Stimulated activated CD8-positive, alpha-beta memory T cell treated with anti-CD3 and anti-CD28 coated beads, Interleukin-7, amount 100 ng/mL, for 1 hour (primary cell): ENCODE measurements at places on chromosomes 2 and 18.

DNA sequence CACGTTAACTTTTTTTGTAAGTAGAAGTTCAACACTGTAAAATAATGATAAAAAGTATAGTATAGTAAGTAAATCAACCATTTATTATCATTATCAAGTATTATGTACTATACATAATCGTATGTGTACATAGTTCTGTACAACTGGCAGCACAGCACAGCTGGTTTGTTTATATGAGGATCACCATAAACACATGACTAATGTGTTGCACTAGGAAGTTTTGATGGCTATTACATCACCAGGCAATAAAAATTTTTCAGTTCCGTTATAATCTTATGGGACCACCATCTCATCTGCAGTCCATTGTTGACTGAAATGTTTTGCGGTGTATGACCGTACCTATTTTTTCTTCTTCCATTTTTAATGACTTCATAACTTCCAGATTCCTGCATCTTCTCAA is 39.2 kb upstream of the ZNF385B start:
- DNase-seq = no peak

GRCh38 chr18:13354402-13354801 is 135.8 kb downstream of the LDLRAD4 start:
- DNase-seq = no peak

DNA sequence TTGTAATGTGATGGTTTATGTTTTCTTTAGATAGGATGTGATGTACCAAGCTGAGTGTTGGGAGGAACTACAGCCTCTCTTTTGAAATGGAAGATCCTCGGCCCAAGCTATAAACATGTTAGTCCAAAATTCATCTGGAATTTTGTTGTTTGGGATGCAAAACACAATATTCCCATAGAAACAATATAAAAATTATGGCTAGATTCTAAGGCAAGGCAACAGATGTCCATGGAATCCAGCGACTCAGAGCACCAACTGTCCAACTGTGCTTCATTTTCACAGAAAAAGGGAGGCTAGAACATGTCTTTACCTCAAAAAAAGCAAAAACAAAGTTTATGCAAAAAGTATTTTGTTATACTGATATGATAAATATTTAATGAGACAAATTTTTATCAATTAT is 52.4 kb upstream of the ATP8B1 start:
- no peak for DNase-seq

DNA sequence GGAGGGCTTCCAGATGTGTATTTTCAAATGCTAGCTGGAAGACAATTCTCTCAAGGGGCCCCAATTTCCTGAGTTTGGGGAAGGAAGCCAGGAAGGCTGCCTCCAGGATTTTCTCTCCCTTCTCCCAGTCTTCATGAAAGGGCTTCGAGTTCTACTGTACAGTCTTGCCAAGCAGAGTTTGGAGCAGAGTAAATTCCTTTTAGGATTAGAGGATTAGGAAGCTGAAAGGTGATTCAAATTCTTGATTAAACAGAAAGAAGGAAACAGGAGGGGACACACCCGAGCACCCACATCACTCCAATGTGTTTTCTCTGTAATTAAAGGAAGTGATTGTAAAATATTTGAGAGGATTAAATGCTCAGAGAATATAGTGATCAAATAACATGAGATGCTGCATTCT is 217.8 kb downstream of the SETBP1 start:
- no peak for DNase-seq

GRCh38 chr18:80167931-80168330 is 58.9 kb downstream of the ADNP2 start:
- DNase-seq = no peak

- DNase-seq = no peak
These were observed 4.8 kb downstream of the LIPT1 start for GRCh38 chr2:99159594-99159993.

GRCh38 chr18:27750014-27750413 is 426.9 kb downstream of the CDH2 start:
- DNase-seq = no peak

DNA sequence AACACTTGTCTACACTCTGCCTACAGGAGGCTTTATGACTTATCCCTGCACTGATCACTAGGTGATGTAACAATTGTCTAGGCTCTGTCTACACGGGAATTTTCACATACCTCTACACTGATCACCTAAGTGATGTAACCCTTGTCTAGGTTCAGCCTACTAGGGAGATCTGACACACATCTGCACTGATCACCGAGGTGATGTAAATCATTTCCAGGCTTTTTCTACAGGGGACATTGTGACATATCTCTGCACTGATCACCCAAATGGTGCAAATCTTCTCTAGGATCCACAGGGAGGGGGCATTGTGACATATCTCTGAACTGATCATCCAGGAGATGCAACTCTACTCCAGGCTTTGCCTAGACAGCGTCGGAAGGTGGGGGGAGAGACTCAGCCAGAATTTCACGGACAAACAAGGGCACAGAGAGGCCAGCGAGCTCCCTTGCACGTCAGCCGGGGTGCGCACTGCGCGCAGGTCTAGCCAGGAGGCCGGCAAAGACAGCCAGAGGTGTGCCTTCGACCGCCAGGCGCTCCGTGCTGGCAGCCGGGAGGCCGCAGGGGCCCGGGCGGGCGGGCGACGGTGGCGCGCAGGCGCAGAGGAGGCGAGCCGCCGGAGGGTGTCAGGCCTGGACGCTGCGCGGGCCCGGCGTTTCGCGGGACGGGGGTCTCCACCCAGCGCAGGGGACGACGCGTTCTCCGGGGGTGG is 46.9 kb upstream of the USP14 start:
- DNase-seq = peak; percentile 50

- no peak for DNase-seq
These were observed 329.7 kb upstream of the NRP2 start for GRCh38 chr2:205352593-205352992.

DNA sequence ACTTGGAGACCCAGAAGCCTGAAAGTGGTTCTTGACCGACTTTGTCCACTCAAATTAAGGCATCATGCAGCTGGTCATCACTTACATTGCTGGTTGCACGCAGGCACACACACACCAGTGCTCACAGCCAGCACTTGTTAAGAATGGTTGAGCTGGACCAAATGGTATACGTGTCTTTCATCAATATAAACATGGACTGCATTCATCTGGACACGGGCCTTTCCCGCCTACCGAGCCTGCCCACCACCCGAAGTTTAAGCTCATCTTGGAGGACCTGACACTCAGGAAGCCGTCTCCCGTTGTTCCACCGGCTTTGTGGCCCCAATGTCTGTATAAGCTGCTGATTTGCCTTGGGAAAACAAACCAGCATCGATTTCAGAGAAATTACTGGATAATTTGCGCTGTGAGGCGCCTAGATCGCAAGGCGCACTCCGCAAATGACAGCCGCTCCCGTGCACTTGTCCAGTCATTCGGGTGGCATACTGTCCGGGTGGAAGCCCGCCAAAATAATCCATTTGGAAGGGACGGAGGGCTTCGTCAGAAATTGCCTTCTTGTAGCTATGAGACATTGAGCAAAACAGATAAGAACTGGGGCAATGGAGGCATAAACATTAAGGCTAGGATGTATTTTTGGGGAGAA is 40.1 kb upstream of the AKAIN1 start:
- DNase-seq = no peak

DNA sequence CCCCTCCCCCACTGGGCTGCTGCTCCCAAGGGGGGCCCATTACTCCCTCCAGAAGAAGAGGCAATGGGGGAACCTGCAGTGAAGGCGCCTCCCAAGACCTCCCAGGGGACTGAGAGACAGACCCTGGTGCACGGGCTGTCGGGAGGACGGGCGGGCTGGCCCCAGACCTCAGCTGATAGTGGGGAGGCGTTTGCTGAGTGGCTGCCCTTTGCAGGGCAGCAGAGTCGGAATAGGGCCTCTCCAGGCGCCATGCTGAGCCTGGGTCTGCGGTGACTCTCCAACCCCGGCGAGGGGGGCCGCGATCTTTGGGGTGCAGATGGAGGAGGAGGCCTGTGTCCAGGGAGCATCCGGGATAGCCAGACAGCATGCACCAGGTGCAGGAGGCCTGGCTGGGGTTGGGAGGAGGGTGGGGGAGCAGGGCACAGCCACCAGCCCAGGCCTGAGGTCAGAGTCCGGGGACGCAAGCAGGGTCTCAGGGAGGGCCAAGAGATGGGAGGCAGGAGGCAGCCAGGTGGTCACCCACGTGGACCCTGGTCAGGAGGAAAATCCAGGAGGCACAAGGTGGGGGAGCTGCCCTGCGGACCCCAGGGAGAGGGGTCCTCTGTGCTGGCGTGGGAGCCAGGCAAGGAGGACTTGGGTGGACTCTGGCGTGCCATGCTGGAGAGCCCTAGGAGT is 11.0 kb downstream of the CROCC2 start:
- no peak for DNase-seq

- no peak for DNase-seq
These were observed 187.9 kb downstream of the VAPA start for GRCh38 chr18:10101729-10102128.

DNA sequence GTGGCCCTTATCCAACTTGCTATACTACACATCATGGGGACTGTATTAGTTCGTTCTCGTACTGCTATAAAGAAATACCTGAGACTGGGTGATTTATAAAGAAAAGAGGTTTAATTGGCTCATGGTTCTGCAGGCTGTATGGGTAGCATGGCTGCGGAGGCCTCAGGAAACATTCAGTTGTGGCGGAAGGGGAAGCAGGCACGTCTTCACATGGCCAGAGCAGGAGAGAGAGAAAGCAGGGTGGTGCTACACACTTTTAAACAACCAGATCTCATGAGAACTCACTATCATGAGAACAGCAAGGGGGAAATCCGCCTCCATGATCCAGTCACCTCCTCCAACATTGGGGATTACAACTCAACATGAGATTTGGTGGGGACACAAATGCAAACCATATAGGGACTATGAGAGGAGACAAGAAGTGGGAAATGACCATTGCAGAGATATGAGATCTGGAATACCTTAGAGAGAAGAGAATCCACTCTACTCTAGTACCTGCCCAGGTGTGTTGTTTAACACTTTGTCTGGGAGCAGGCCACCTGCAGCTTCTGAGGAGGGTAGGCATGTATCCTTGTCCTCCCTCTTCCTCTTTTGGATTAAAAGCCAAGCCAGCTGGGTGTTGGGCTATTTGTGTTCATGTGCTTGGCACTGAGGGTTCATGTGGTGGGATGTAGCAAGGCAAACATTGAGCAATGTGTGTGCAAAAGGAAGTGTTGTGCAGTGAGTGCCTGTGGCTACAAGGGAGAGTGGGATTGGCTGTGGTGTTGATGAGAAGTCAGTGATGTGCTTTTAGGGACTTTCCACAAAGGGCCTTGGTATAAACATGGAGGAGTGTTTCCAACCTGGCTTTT is 22.8 kb downstream of the TTLL4 start:
- no peak for DNase-seq

DNA sequence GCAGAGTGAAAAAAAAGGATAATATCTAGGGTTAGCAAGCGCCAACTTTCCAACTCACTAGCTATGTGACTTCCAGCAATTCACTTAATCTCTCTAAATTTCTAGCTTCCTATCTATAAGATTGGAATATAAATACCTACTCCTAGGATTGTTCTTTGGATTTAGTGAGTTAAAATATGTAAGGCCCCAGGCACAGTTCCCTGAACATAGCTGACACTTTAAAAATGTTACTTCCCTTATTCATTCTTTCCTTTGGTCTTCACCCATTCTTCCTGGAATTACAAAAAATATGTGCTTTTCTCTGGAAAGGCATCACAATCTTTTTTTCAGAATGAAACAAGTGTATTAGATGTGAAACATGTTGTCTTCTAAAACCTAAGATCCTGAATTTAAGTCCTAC is 365.7 kb downstream of the RBM43 start:
- no peak for DNase-seq

DNA sequence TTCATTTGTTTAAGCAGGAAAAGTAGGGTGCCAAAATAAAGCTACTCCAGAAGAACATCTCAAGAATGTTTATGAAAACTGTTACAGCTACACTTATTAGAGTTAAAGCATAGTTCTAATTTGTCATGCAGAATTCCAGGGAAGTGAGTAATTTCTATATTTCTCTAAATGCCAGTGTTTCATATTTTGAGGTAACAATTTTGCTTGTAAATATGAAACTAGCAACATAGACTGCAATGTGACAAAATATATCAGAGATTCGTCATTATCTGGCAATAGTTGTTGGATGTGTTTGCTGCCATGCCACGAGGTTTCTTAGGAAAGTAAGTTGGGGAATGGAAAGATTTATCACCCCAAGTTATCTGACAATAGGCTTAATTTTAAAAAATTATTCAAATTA is 424.1 kb upstream of the ZEB2 start:
- no peak for DNase-seq

- no peak for DNase-seq
These were observed 55.9 kb upstream of the SLC38A11 start for GRCh38 chr2:165011199-165011598.

DNA sequence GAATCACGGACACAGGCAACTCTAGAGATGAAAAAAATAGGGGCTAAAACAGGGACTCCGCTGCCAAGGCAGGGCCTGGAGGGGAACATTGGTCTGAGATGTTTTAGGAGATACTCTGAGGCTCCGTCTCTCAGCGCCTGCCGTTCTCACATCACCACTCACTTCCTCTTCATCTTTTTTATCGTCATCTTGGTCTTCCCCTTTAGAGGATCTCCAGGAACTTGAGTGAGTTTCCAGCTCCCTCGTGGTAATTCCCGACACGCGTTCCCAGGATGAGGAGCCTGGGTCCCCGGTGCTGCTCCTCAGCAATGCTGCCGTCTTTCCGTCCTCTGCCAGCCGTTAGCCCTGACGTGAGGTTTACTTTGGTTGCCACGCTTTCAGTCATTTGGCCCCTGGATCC is 16.1 kb downstream of the MLPH start:
- DNase-seq = no peak

GRCh38 chr2:1840046-1840445 is 95.7 kb upstream of the PXDN start:
- DNase-seq = no peak

GRCh38 chr2:10008809-10009176 is 34.6 kb upstream of the KLF11 start:
- no peak for DNase-seq

DNA sequence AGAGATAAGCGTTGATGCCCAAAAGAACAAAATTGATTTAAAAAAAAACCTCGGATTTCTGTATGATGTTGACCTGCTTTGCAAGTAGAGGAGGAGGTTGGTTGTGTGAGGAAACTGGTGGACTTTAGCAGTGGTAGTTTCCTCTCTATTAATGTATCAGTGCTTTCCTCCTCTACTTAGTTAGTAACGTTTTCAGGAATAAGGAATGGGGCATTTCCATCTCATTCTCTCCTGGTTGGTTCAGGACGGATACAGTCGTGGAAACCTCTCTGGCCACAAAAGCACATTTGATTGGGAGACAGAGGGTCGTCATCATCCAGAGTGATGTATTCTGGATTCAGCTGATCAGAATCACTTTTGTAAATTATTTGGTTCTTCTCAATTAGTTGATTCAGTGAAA is 1.5 kb downstream of the FHOD3 start:
- DNase-seq = no peak

DNA sequence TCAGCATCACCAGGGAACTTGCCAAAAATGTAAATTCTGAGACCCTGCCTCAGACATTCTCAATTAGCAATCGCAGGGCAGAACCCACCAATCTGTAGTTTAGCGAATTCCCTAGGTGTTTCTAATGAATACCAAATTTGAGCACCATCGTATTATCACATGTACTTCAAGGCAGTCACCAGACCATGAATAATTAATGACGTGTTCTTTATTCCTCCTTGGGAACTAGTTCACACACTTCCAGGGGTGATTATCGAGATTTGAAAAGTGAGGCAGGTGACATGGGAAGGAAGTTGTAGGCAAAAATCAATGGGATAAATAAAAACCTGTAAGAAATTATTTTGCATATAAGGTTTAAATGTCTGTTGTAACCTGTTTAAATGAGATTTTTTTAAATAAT is 102.5 kb upstream of the CRIM1 start:
- DNase-seq = no peak

- no peak for DNase-seq
These were observed 108.0 kb downstream of the CDH19 start for GRCh38 chr18:66495844-66496243.

- no peak for DNase-seq
These were observed 162.7 kb downstream of the FSHR start for GRCh38 chr2:48991415-48992131.
